Calu3 (cell line): ENCODE measurements at places on chromosomes 5 and 9. TPM values are rescaled to one million over a fixed set of nuclear protein-coding genes. Genes with fewer than 3 reads are reported as not detected.
A peak's percentile ranks its signal among the peaks of the same experiment; 100 is the strongest.

DNA sequence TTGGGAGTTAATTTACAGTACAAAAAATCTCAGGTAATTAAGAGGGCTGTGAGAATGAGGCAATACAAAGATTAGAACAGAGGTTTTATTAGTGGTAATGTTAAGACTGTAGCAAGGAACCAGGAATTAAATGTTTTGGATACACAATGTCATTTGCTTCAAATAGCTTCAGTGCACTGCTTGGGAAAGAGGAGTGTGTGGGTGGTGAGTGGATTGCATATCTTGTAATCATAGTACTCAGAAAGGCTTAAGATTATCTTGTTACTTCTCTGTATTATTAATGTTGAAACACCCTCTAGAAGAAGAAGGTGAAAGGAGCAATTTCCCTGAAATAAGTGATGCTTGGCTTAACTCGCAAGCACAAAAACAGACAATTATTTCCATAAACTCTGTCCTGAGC, 21.0 kb upstream of the TBCA start:
- DNase-seq: no peak

- DNase-seq: no peak
Measured at GRCh38 chr9:1606253-1606652, 408.9 kb upstream of the SMARCA2 start.

DNA sequence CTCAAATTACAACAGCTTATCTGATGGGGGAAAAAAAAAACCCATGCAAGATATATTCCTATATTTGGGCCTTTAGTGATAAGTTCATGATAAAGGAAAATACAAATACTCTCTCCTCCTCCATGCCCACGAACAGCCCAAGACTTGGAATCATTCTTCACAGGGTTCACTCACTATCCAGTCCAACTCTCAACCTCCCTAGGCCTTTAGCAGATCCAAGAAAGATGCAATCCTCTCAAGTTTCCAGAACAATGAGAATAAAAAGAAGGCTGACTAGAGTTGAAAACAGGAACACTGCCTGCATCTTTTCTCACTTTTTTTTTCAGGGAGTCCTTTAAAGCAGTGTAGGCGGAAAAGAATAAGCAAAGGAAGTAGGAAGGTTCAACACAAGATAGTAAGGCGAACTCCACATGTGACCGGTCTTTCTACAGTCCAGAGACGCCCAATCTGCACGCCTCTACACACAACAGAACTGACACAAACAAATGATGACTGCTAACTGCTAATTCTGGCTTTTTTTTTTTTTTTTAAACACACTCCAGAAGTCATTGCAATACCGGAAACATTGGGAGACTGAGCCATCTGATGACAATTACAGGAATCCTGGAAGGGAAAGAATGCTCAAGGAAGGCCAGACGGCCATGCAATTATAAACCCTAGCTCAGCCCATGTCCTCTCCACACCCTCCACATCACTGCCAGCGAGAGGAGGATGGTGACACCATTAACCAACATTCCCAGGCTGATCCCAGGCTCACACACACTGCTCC, 75.4 kb downstream of the BNC2 start:
- DNase-seq: no peak

- peak; percentile 60 for DNase-seq
Measured at GRCh38 chr5:16936989-16937438, 926 bp upstream of the MYO10 start.

DNA sequence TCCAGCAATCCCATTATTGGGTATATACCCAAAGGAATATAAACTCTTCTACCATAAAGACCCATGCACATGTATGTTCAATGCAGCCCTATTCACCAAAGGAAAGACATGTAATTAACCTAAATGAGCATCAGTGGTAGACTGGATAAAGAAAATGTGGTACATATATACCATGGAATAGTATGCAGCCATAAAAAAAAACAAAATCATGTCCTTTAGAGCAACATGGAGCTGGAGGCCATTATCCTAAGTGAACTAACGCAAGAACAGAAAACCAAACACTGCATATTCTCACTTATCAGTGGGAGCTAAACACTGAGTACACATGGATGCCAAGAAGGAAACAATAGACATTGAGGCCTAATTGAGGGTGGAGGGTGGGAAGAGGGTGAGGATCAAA, 27.8 kb downstream of the DTWD2 start:
- DNase-seq: no peak

DNA sequence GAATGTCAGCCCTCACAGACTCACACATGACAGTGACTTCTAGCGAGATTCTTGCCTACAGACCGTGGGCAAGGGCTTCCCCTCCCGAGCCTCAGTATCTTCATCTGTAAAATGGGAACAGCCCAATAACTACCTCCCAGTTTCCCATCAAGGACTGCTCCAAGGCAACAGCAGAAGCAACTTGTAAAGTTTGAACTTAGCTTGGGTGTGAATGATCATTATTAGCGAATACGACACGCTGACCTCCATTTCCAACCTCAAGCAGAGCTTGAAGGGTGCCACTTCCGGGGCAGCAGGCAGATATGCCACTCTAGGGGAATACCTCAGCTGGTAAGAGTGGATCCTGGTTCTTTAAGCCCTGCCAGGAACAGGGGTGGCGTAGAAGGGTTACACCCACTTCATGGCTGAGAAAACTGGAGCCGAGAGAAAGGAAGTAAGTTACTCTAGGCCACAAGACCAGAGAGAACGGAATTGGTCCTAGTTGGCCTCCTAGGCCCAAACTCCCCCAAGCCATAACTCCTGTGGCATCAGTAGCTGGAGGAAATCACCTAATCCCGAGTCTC, 2.0 kb downstream of the RNF44 start:
- DNase-seq: no peak

GRCh38 chr9:84937581-84937980, 268.1 kb downstream of the NTRK2 start:
- no peak for DNase-seq

- no peak for DNase-seq
Measured at GRCh38 chr9:1539216-1539615, 475.9 kb upstream of the SMARCA2 start.

DNA sequence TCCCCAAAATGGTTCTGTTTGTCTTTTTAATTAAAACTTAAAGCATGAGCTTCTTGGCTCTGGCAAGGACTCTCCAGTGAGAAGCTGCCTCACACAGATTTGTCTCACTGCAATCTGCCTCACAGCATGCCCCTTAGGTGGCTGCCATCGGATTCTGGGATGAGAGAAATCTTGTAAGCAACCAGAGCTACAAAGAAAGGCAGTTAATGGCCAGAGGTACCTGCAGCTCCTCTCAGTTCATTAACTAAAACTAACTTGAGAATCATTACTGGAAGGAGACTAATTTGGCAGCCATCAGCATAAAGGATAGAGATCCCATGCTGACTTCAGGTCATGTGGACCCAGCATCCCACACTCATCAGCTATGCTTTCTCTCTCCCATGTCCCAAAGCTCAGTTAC, 220.6 kb upstream of the DMAC1 start:
- DNase-seq: no peak

- no peak for DNase-seq
Measured at GRCh38 chr9:92771309-92771708, 6.7 kb upstream of the BICD2 start.

- peak; percentile 53 for DNase-seq
Measured at GRCh38 chr5:50711280-50711679, 44.8 kb downstream of the PARP8 start.

DNA sequence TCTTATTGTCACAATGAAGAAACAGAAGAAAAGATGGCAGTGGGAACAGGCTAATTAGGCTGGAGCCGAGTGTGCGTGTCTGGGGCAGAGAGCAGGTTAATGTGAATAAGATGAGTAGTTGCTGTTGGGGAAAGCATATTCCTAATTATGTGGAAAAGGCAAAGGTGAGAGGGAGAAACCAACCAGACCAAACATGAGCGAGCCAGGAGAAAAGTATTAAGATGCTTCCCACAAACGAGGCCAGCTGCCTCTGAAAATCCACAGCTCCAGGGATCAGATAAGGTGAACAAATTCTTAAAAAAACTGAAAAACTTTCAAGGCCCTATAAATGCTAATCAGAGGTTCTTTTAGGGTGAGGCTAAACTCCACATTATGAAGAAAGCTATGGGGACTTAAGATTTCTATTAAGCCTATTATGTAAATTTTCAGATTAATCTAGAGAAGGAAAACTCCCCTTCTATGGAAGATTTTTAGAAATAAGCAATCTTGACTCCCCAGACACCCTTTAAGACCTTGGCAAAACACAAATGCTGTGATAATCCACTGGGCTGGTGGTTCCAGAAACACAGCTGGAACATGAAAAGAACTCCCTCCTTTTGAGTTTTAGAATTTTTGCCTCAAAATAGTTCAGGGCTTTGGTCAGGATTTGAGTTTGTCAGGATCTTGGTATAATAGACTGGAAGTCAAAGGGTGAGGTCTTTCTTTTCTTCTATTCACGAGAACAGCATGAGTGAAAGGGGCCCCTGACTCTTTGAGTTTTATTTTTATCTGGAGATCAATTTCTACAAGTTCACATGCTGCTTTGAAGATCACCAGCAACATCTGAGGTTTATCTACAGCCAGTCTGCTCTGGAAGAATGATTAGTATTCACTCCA, 238.1 kb downstream of the SPOCK1 start:
- DNase-seq: no peak

GRCh38 chr5:38783011-38783561, 62.7 kb upstream of the OSMR start:
- no peak for DNase-seq

DNA sequence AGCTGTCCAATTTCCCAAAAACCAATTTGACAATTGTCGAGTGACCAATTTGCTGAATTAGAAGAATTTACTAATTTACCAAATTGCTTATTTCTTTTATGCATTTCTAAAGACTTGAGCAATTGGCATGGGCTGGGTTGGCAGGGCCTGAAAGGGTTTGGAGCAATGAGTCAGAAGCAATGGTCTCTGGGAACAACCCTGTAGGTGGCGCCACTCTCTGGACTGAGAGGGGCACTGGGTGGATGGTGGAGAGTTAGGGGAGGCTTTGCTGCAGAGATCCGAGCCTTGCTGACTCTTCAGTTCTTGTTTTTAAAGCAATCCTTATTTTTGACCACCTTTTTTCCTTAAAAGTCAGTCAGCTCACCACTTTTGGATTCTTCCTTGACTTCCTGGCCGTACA, 71.5 kb upstream of the RPS23 start:
- peak; percentile 56 for DNase-seq

- no peak for DNase-seq
Measured at GRCh38 chr5:38384396-38384795, 126.0 kb downstream of the EGFLAM start.

- no peak for DNase-seq
Measured at GRCh38 chr5:128644863-128645262, 106.8 kb upstream of the FBN2 start.

GRCh38 chr9:131743501-131743900, 3.6 kb upstream of the RAPGEF1 start:
- no peak for DNase-seq

- DNase-seq: no peak
Measured at GRCh38 chr9:135925496-135926133, 18.3 kb upstream of the CAMSAP1 start.

The FGD3 gene
- 3.1 and 4.5 TPM in 2 replicates for total RNA-seq

The PCDHGB3 gene
- total RNA-seq: 1.2 and 1.6 TPM in 2 replicates

The TTC16 gene
- not detected in 2 replicates for total RNA-seq

The ANXA1 gene
- total RNA-seq: 458 and 526 TPM in 2 replicates

The FOXD4L5 gene
- 0.59 and 0.68 TPM in 2 replicates for total RNA-seq

The PTPRD gene
- 0.37 and 1.8 TPM in 2 replicates for total RNA-seq
